Stimulated activated CD4-positive, alpha-beta T cell treated with anti-CD3 and anti-CD28 coated beads, TNF-alpha, amount 100 ng/mL, for 1 hour (primary cell): ENCODE measurements at places on chromosomes 1 and 21.

DNA sequence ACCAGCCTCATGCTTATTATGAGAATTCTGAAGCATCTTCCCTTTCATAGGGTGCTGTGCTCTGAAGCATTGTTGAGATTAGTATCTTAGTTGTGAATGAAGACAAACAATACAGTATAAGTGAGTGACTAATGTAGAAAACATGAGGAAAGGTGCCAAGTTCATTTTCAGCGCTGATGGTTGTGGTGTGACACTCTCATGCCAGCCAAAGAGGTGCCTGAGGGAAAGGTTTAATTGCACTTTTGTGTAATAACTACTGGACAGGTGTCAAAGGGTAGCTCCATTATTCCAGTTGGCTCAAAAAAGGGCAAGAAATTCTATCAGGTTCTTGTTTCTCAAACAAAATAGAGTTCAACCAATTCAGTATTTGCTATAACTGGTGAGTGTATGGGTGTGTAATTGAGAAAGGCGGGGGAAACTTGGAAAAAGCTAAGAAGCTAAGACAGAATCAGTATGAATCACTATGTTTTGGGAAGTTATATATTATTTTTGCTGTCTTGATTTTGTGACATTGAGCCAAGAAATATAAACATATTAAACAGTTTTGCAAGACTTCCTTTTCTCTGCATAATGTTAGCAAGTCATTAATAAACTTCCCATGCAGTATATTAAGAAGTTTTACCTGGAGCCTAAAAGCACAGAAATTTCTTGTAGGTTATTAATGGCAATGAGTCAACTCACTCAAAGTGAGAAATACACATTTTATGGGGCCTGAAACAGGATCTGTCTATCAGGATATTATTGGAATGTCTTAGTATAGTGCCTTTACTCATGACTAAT is 31.8 kb downstream of the KCNK2 start:
- DNase-seq, result no peak

GRCh38 chr1:197841883-197842553 is 60.4 kb upstream of the C1orf53 start:
- DNase-seq, result no peak

DNA sequence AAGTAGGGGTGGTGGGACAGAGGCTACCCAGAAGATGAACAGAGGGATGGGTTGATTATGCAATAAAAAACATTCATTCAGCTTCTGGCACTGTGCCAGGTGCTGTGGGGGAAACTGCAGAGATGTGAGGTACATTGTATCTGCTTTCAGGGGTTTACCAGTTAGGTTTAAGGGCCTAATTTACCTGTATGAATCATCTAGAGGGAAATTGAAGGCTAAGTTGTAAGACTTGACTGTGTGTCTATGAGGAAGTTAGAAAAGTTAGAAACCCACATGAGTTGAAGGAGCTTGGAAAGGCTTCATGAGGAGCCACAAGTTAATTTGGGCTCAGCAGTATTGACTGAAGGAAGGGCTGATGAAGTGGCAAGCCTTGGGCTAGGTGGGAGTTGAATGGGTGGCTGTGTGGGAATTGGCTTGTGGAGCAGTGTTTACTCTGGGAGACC is 36.7 kb upstream of the APOBEC4 start:
- DNase-seq, result no peak

- DNase-seq, result no peak
Measured at GRCh38 chr21:41059871-41060270, 108.1 kb upstream of the BACE2 start.

GRCh38 chr1:12338823-12339222 is 109.0 kb downstream of the VPS13D start:
- no peak for DNase-seq

GRCh38 chr1:32338637-32339145 is 2.7 kb upstream of the MARCKSL1 start:
- no peak for DNase-seq

DNA sequence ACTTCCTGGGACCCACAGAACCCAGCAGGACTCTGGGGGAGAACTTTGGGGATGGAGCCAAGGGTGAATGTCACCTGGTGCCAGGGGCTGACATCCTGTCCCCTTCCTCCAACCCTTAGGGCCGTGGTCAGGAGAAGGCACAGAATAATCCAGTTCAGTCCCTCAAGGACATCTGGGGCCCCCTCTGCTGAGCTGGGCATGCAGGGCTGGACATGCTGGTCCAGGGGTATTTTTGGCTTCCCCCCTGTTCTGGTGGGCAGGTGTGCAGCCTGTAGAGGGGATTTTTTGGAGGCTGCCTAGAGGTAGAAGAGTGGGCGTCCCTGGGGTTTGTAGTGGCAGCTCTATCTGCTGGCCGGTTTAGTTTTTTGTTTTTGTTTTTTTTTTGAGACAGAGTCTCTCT is 3.4 kb upstream of the CROCC start:
- DNase-seq, result no peak

- DNase-seq, result no peak
Measured at GRCh38 chr1:210647406-210648333, 319.0 kb downstream of the HHAT start.

DNA sequence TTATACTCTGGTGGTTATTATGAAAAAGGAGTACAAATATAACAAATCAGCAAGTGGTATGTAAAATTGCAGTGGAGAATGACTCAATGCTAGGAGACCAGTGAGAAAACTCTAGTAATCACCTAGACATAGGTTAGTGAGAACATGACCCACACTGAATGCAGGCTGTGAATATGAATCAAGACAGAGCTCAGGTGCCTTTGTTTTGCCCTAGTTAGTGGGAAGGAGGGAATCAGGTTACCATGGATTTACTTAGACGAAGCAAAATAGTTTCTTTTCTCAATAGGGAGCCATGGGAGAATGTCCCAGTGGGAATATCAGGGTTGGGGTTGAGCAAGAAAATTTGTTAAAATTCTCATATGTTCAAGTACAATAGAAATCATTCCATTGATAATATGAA is 10.6 kb upstream of the GCLM start:
- DNase-seq, result no peak

GRCh38 chr1:192506741-192507155 is 68.8 kb upstream of the RGS1 start:
- DNase-seq, result no peak

GRCh38 chr1:115829947-115830346 is 11.0 kb downstream of the NHLH2 start:
- DNase-seq, result no peak

- no peak for DNase-seq
Measured at GRCh38 chr1:32111040-32111623, 3.3 kb downstream of the KPNA6 start.

GRCh38 chr1:94384485-94385265 is 33.5 kb upstream of the ABCD3 start:
- no peak for DNase-seq

- no peak for DNase-seq
Measured at GRCh38 chr1:80882553-80882952, 918.2 kb upstream of the ADGRL2 start.

DNA sequence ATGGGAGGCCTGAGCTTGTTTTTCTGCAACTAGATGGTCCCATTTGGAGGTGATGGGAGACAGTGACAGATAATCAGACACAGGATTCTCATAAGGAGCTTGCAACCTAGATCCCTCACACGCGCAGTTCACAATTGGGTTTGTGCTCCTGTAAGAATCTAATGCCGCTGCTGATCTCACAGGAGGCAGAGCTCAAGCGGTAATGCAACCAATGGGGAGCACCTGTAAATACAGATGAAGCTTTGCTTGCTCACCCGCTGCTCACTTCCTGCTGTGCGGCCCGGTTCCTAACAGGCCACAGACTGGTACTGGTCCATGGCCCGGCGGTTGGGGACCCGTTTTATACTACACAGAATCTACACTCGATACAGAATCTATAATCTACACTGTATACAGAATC is 52.6 kb upstream of the B3GALNT2 start:
- no peak for DNase-seq

- no peak for DNase-seq
Measured at GRCh38 chr1:19980314-19980713, 896 bp upstream of the PLA2G2A start.

- DNase-seq, result no peak
Measured at GRCh38 chr1:151898519-151898991, 10.8 kb downstream of the THEM4 start.

- no peak for DNase-seq
Measured at GRCh38 chr1:147243228-147243685, 773 bp downstream of the CHD1L start.

DNA sequence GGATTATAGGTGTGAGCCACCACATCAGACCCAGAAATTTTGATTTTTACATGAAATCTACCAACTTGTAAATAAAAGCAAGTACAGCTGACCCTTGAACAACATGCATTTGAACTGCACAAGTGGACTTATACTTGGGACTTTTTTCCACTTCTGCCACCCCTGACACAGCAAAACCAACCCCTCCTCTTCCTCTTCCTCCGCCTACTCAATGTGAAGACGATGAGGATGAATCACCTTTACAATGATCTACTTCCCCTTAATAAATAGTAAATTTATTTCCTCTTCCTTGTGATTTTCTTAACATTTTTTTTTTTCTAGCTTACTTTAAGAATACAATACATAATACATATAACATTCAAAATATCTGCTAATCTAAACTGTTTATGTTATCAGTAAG is 17.5 kb upstream of the YRDC start:
- no peak for DNase-seq

- no peak for DNase-seq
Measured at GRCh38 chr1:246971090-246971721, 36.7 kb downstream of the ZNF695 start.

DNA sequence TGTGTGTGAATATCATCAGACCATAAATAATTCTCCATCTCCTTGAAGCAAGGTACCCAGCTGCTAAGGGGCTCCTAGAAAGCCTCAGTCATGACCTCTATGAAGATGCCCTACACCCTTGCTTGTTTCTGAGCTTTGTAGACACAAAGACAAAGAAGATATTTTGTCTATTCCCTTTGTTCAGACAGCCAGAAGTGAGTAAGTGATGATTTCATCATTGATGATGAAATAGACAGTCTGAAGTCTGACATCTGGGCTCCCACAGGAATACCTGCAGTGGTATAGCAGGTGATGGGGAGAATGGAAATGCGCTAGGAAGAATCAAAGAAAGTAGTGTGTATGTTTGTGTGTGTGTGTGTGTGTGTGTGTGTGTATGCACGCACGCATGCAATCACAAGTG is 82.2 kb upstream of the DPT start:
- no peak for DNase-seq

DNA sequence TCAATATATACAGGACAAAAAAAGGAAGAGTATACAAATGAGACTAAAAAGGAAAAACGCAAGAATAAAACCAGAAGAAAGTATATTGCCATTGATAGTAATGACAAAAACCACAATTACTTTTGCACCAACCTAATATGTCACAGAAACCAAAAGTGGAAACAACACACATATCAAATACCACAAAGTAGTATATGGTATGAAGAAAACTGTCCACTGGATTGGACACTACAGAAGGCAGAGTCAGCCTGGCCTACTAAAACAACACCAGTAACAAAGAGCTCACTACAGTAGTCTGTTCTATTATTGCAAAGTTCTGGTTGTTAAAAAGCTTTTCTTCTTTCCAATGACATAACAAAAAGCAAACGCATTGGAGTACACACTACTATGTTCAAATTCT is 17.7 kb downstream of the TESK2 start:
- DNase-seq, result no peak

DNA sequence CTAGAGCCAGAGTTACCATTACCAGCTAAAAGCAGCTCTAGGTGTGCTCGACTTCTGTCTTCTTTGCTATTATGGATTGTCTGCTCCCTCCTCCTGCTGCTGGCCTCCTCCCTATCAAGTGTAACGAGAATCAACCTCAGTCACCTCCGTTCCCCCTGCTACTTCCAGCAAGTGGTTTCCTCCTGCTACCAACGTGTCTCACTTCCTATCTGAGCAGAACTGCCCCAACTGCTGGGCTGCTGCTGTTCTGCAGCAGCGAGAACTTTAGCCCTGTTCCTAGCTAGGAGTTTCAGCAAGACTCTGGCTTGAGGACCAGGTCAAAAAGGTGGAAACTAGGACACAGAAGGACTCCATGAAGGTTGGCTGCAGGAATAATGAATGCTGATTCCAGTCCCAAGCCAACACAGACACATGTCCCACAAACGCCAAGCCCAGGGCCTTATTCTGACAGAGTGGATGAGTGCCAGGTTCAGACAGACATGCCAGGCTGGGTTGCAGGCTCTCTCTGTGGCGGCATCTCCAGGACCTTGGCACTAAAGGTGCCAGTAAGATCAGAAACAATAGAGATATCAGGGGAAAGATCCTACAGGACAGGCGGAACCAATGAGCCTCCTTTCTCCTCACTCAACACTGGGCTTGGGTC is 46.9 kb downstream of the CD34 start:
- DNase-seq, result no peak

- no peak for DNase-seq
Measured at GRCh38 chr1:178055093-178055492, 38.8 kb upstream of the RASAL2 start.

- DNase-seq, result no peak
Measured at GRCh38 chr21:27021801-27022200, 54.9 kb upstream of the ADAMTS5 start.

- DNase-seq, result no peak
Measured at GRCh38 chr1:27027575-27028250, 15.1 kb upstream of the TENT5B start.

DNA sequence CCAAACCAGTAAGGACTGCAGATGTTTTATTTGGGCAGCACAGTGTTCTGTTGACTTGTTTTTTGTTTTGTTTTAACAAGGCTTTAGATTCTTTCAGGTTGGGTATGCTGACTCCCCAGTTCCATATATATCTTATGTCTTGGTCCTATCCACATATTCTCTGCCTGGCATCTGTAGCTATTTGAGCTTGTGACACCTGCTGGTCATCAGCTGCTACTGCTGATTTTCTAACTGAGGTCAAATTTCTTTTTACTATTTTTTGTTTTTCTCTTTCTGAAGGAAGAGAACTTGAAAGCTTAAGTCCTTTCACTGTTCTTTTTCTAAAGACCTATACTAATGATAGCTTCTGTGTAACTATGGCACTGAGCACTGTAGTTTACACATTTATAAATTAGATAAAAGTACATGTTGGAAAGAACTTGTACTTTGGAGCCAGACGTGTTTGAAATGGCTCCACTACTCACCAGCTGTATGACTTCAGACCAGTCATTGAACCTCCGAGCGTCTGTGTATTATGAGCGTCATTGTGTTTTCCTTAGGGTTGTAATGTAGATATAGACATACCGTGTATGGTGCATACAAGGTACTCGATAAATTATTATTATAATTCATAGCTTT is 109.4 kb downstream of the NRDC start:
- DNase-seq, result no peak

GRCh38 chr21:14531757-14532316 is 14.3 kb downstream of the SAMSN1 start:
- DNase-seq, result no peak
